ENCODE measurements at places on chromosomes 11 and 22.
A peak's percentile ranks its signal among the peaks of the same experiment; 100 is the strongest.

- DNase-seq, result no peak
Measured at GRCh38 chr22:40743768-40744167, 64.5 kb downstream of the MCHR1 start.

DNA sequence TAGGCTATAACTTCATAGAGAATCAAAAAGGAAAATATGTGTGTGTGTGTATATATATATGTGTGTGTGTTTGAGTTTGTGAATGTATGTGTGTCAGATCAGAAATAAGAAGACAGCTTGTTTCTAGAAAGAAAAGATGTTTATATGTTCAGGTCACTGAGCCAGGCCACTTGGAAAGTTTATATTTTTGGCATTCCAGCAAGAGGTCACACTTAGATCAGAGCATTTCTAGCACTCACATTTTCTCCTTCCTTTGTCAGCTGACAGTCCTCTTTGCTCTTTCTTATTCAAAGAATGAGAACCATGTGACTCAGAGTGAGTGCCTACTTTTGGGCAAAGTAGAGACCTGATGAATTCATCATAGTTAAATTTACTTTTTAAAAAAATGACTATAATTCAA is 22.9 kb downstream of the RAB38 start:
- DNase-seq, result no peak

GRCh38 chr11:26755762-26756161 is 33.9 kb upstream of the SLC5A12 start:
- DNase-seq, result no peak

DNA sequence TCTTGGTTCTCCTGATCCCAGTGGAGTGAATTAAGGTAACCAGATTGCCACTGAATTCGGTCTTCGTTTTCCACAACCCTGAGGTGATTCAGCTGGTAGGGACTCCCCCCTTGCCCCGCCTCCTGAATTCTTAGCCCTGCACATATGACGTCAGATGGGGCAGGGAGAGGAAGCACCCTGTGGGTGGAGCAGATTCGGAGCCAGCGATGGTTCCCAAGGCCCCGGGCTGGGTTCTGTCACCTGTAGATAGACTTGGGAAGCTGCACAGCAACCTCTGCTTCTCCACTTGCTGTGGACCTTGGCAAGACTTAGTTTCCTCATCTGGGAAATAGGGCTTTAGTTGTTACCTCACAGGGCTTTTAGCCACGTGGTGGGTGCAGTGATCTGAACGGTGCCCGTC is 67.8 kb downstream of the CTTN start:
- peak; percentile 58 for DNase-seq

GRCh38 chr11:132504501-132505041 is 1027.7 kb downstream of the OPCML start:
- DNase-seq, result no peak

DNA sequence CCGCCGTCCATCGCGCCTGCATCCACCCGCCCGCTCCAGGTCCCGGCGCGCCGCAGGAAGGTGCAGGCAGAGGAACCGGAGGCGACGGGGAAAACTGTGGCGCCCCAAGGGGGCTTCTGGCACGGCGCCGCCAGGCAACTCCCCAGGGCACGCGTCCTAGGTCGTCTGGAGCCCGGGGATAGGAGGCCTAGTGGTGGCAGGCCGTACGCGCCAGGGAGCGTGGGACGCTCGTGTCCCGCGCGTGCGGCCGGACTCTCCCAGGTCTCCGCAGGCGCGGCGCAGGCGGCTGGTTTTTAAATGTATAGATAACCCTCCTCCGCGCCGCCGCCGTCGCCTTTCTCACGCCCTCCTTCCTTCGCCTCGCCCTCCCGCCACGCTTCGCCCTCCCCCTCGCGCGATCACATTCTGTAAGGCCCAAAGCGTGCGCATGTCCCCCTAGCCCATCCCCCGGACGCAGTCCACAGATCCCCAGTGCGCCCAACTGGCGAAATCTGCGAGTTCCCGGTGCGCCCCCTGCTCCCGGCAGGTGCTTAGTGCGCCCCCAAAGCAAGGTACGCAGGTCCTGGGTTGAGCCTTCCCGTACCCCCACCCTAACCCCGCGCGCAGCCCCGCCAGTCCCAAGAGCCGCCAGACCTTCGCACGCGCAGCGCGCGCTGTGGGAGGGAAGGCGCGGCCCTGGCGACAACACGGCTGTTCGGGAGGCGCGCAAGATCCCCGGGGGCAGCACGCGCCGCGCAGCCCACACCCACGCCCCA is at the start of gene ASCL2:
Gene ASCL2, minus strand, starts transcription at position 267 of the 755 bp plus-strand sequence. Its CDS starts 256 bp downstream, at position 11.
- no peak for DNase-seq

DNA sequence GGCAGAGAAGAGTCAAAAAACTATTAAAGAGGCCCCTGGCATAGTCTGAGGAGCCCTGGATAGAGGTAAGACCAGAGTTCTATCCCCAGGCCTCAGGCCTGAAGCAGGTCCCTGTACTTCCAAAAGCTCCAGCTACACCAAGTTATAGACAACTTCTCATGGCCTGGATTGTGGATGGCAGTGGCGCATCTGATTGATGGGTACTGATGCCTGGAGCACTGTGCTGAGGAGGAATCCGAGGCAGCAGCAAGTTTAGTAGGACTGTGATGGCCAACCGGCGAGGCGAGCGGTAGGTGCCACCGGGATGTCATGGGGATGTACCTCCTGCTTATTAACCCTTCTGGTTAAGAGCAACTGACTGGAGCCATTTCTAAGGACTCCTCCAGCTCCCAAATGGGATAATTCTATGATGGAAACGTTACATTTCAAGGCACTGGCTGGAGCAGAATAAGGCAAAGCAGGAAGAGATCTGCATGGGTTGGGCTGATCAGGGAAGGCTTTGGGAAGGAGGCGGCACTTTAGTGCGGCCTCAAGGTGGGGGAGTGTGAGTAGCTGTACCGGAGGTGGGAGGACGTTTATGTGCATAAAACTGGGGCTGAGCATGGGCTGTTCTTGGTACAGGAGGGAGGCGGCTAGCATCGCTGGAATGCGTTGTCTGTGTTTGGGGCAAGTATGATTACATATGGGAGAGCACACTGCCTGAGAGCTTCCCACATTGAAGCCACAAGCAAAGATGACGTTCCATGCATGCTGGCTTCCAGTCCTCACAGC is 24.2 kb upstream of the JAM3 start:
- DNase-seq, result no peak

DNA sequence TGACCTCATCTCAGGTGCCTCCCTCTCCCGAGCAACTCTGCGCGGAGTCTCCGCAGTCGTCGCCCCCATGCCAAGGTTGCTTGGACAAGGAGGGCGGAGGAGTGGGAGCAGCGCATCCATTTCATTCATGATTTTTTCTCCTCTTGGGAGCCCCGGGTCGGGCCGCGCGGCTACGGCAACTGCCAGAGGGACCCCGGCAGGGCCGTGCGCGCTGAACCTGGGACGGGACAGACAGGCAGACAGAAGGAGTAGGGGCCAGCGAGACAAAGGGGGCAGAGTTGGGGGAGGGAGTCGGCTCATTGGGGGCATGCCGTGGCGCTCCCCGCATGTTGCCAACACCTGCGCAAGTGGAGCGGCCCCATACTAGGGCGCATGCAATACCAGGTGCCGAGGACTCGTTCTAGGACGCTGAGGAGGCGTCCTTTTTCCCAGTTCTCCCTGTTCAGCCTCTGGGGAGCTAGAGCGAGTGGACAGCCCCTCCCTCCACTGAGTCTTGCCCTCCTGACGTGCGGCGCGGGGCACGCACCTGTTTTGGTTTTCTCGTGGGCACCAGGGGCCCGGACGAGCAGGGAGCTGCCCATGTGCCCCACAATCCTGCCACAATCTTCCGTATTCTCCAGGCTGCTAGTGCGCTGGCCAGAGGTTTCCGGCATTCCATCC is 501 bp upstream of the PTPN5 start:
- DNase-seq, result no peak

DNA sequence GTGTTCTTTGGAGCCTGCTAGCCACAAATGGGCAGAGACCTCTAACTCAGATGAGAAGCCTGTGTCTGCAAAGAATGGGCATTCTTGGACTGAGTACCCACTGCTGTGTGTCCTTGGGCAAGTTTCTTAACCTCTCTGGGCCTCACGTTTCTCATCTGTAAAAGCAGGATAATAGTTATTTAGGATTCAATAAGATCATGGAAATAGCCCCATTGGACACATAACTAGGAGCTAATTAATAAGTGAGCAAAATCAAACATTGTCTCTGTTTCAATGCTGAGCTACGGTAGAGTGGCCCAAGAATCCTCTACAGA is 61.2 kb upstream of the WNT7B start:
- no peak for DNase-seq

GRCh38 chr11:28384418-28384817 is 276.2 kb downstream of the METTL15 start:
- DNase-seq, result no peak

DNA sequence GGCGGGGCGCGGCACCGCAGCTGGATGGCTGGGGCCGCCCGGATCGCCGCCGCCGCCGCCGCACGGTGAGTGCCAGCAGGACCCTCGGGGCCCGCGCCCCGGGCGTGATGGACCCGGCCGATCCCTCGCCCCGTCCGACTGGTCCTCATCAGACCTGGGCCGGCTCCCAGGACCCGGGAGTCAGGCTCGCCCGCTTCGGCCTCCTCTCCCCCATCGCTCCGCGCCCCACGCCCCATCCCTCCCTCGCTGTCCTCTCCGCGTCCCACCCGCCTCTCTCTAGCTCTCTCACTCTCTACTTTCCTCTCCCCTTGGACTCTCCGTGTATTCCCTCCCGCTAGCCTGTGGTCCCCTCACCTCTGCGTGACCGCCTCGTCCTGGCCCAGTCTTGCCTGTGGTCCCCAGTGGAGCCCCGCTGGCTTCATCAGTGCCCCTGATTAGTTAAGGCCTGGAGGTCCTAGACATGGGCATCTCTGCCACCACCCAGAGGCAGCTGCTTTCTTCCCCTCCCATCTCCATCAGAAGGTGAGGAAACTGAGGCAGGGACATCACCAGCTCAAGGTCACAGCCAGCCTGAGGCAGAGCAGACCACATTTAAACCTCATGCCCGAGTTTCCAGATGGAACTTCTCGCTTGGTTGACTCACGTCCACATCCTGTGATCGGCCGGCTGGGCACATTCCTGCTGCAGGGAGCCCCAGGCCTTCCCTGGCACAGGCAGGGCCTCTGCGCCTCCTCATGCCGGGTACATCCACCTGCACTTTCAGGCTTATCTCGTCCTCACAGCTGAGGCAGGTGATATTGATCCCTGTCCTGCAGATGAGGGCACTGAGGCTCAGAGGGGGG is 429 bp downstream of the SLC39A13 start:
- peak; percentile 87 for DNase-seq

DNA sequence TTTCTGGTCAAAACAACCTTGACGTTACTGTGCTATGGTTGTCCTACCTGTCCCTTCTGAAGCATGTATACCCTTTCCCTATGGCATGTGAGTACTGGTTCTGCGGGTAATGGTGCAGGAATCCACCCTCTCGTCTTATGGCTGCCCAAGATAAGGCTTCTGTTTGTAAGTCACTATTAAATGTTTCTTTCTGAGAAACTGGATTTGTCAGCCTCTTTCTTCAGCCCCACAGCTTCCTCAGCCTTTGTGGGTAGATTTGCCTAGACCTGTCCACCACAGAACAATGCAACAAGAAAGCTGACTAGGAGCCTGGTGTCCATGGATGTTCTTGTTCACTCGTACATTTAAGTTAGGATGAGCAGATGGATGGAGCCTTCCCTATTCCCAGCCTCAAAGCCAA is 14.4 kb downstream of the MMP7 start:
- peak; percentile 22 for DNase-seq

All from RWPE1 (cell line).